Neural crest cell (in vitro differentiated cells): ENCODE measurements at places on chromosomes 3 and 15. TPM values are rescaled to one million over a fixed set of nuclear protein-coding genes. Genes with fewer than 3 reads are reported as not detected.

DNA sequence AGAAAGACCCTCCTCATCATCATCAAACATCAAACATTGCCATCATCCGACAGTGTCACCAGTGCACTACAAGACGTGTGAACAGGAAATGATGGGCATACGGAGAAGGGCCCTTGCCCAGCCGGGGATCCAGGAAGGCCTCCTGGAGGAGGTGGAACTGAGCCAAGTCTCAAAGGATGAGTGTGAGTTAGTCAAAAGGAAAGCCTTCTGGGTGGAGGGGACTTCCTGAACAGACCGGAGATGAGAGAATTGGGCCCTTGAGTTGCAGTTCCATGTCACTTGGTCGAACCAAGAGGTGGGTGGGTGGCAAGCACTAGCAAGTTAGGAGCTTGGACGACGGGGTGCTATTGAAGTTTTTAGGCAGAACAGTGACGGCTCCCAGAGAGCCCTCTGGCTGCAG lies 8.5 kb downstream of the SEMA4B start:
- no peak for DNase-seq
- H3K36me3 ChIP-seq = peaks cover 3% of the 10 kb centered on the region
- no peak overlapping the region for H3K27ac ChIP-seq
- no peak overlapping the region for H3K4me3 ChIP-seq

DNA sequence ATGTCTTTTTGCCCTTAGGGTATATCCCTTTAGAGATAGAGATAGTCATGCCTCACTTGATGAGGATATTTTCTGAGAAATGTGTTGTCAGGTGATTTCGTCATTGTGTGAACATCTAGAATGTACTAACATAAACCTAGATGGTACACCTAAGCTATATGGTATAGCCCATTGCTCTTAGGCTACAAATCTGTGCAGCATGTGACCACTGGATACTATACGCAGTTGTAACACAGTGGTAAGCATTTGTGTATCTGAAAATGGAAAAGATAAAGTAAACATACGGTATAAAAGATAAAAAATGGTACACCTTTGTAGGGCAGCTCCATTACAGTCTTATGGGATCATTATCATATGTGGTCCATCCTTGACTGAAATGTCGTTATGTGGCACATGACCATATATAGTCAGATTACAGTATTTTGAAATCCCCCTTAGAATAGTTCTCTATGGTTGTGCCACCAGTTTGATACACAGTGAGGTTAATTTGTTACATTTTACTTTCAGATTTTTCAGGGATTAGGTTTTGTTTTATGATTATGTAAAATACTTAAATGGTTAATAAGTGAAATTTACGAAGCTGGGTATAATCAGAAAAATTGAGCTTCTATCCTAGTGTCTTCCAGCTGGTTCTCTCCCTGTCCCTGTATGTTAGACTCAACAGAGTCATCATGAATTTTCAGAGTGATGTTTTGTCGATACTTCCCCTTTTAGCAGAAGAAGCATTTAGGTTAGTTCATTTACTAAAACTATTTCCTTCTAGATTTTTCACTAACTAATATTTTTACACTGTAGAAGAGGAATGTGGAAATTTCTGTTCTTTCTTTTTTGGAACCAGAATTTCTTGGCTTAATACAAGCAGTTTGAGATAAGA lies 12.8 kb downstream of the SETD5 start:
- H3K4me1 ChIP-seq = peaks cover 32% of the 10 kb centered on the region
- H3K27ac ChIP-seq = no peak overlapping the region
- H3K27me3 ChIP-seq = no peaks in the 10 kb centered on the region
- H3K4me3 ChIP-seq = no peak overlapping the region

The ADPRH gene
- 3.5 TPM in 2 replicates for total RNA-seq

- H3K27me3 ChIP-seq = no peaks in the 10 kb centered on the region
- H3K4me3 ChIP-seq = no peak overlapping the region
- no peaks in the 10 kb centered on the region for H3K36me3 ChIP-seq
- no peak overlapping the region for H3K27ac ChIP-seq
- no peak for DNase-seq
Measured at GRCh38 chr3:89692601-89693000, 585.2 kb downstream of the EPHA3 start.

- peaks cover 16% of the 10 kb centered on the region for H3K4me1 ChIP-seq
- peaks cover 13% of the 10 kb centered on the region for H3K36me3 ChIP-seq
- H3K4me3 ChIP-seq = no peak overlapping the region
Measured at GRCh38 chr3:63990733-63991132, 32.6 kb downstream of the PSMD6 start.

The KBTBD13 gene
- total RNA-seq = not detected in 2 replicates

GRCh38 chr3:113954091-113954685 lies 6.4 kb downstream of the ZDHHC23 start:
- peaks cover 6% of the 10 kb centered on the region for H3K4me1 ChIP-seq
- no peak for DNase-seq
- no peaks in the 10 kb centered on the region for H3K36me3 ChIP-seq
- no peak overlapping the region for H3K4me3 ChIP-seq

DNA sequence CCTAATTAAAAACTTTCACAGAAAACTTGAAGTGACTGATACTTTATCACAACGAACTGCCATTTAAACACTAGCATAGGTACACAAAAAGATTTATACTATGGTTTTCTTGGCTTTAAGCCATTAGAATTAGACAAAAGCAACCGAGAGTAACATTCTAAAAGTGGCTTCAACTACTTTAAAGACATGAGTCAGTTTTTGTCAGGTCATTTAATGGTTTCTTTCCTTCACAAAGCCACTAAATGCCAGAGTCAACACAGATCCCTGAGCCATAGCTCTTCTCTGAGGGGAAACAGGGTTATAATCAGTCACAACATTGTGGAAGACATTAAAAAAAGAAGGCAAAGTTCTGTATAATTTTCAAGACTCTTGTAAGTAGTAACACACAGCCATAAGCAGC lies 54.6 kb downstream of the CAPN3 start:
- H3K4me1 ChIP-seq = no peaks in the 10 kb centered on the region
- DNase-seq = no peak
- H3K27ac ChIP-seq = no peak overlapping the region
- no peak overlapping the region for H3K4me3 ChIP-seq

DNA sequence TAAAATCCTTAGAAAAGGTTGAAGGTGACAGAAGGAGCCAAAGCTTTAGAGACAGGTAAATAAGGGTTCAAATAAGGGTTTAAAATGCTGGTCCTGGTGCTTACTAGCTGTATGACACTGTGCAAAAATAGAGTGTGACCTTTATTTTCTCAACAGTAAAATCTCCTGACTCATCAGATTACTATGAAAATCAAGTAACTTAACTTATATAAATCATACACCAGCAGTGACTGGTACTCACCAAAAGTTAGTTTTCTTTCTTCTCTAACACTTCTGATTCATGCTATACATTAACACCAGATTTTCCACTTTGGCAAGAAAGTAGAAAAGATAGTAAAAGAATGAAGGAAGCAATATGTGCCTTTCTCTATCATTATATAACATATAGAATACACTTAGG lies 205.9 kb upstream of the GBE1 start:
- no peaks in the 10 kb centered on the region for H3K4me1 ChIP-seq
- DNase-seq = no peak
- no peak overlapping the region for H3K27ac ChIP-seq
- no peaks in the 10 kb centered on the region for H3K27me3 ChIP-seq

The ILDR1 gene
- not detected in 2 replicates for total RNA-seq

GRCh38 chr3:47850564-47851410 lies 47.8 kb downstream of the DHX30 start:
- peaks cover 15% of the 10 kb centered on the region for H3K27me3 ChIP-seq
- H3K4me1 ChIP-seq = peaks cover 18% of the 10 kb centered on the region
- peak overlapping the region; percentile 65 for H3K4me3 ChIP-seq
- H3K36me3 ChIP-seq = peaks cover 13% of the 10 kb centered on the region

DNA sequence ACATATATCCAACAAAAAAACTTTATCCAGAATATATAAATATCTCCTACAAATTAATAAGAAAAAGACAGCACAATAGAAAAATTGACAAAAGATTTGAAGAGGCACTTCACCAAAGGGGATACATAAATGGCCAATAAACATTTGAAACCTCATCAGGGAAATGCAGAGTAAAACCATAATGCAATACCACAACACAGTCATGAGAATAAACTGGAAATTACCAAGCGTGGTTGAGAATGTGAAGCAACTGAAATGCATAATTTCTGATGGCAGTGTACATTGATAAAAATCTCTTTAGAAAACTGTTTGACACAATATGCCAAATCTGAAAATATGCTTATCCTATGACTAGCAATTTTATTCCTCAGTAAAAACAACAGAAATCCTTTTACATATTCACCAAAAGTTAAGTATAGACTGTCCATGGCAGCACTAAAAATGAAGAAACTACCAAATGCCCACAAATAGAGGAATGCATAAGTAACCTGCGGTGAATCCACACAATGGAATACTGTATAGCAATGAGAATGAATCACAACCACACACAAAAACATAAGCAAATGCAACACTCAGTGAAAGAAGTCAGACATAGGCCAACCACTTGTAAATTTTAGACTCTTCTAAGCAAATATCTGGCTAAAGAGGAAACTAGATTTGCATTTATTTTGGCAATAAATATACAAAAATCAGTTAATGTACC lies 7.9 kb downstream of the LYZL4 start:
- H3K36me3 ChIP-seq = no peaks in the 10 kb centered on the region
- no peaks in the 10 kb centered on the region for H3K27me3 ChIP-seq
- no peak overlapping the region for H3K4me3 ChIP-seq
- H3K27ac ChIP-seq = no peak overlapping the region

The ARNT2 gene
- 57.1 and 58.3 TPM in 2 replicates for total RNA-seq

GRCh38 chr3:126349071-126349470 lies 8.1 kb downstream of the KLF15 start:
- DNase-seq = no peak
- H3K4me3 ChIP-seq = no peak overlapping the region
- no peak overlapping the region for H3K27ac ChIP-seq

DNA sequence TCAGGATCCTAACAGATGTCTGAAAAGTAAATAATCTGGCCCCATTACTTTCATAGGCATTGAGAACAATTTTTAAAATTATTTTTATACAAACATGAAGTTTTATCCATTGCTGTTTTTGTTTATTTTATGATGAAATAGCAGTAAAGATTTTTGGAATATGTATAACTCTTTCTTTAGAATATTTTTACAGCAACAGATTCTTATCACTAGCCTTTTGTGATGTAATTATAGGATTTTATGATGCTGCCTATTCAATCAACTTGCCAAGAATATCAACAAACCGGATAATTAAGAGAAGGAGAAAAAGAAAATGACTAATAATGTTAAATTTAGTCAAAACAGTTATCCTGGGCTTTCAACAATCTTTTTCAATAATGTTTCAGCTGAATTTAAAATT lies 386.3 kb downstream of the ZIC1 start:
- no peak for DNase-seq
- no peak overlapping the region for H3K4me3 ChIP-seq
- H3K27me3 ChIP-seq = no peaks in the 10 kb centered on the region
- H3K4me1 ChIP-seq = peaks cover 4% of the 10 kb centered on the region

DNA sequence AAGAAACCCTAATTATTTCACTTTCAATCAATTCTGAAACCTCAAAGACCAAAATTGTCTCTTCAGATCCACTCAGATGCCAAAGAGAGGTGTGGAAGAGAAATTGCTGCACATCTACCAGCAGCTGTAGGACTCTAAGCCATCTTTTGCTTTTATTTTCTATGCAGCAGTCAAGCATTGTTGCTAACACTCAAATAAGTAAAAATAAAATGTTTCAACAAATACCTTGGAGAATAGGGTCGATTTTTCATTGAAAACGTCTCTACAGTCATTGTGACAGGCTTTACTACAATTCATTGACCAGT lies 66.4 kb upstream of the CFAP20DC start:
- H3K4me3 ChIP-seq = no peak overlapping the region
- H3K27me3 ChIP-seq = no peaks in the 10 kb centered on the region
- no peaks in the 10 kb centered on the region for H3K4me1 ChIP-seq

The SNRK gene
- 18.2 and 21.4 TPM in 2 replicates for total RNA-seq

The NR2E3 gene
- not detected in 2 replicates for total RNA-seq

- H3K27me3 ChIP-seq = peaks cover 3% of the 10 kb centered on the region
- DNase-seq = no peak
- no peak overlapping the region for H3K27ac ChIP-seq
- no peaks in the 10 kb centered on the region for H3K36me3 ChIP-seq
- H3K4me3 ChIP-seq = no peak overlapping the region
- no peaks in the 10 kb centered on the region for H3K4me1 ChIP-seq
Measured at GRCh38 chr15:72971766-72972165, 80.5 kb upstream of the NEO1 start.

The GOLGA8N gene
- 2.2 and 2.6 TPM in 2 replicates for total RNA-seq

DNA sequence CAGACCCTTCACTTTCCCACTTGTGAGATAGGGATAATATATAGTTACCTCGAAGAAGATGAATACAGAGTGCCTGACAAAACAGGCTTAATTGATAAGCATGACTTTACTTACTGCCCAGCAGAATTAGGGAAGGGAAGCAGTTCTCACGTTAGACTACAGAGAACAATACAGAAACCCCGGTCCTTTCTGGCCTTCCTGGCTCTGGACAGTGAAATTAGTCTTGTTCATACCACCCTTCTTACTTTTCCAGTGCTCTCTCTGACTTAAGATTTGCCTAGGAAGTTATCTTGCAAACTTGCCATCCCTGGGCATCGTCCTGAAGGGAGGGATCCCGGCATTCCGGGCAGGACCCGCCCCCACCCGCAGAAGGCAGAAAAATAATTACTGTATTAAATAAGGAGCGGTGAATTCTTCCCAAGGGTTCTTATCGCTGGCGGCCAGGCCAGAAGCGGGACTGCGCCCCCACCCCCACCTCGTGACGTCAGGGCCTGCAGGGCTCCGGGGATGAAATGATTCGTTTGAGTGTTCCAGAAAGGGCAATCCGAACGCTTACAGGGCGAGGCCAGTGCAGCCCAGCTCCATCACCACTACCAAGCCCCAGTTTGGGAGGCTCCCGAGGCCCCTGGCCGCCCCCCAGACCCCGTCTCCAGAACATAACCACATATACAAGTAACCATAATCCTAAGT lies 8.4 kb downstream of the SOX2 start:
- peaks cover 18% of the 10 kb centered on the region for H3K36me3 ChIP-seq
- peak overlapping the region; percentile 78 for H3K4me3 ChIP-seq

DNA sequence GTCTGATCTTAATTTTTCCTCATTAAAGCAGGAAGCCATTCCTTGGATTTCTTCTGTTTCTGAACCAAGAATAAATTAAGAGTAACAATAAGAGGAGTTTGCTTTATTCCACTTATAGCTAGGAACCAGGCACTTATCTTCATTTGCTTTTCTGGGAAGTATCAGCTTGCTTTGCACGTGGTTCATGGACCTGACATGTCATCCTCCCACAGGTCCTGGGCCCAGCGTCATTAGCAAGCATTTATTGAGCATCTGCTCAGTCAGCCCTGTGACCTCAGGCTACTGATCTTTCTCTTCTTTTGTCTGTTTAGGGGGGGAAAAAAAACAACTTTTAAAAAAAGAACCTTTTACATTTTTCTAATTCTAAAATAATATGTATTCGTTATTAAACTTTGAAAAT lies 34.7 kb upstream of the CRTC3 start:
- H3K27me3 ChIP-seq = no peaks in the 10 kb centered on the region
- H3K27ac ChIP-seq = no peak overlapping the region
- H3K4me1 ChIP-seq = no peaks in the 10 kb centered on the region

DNA sequence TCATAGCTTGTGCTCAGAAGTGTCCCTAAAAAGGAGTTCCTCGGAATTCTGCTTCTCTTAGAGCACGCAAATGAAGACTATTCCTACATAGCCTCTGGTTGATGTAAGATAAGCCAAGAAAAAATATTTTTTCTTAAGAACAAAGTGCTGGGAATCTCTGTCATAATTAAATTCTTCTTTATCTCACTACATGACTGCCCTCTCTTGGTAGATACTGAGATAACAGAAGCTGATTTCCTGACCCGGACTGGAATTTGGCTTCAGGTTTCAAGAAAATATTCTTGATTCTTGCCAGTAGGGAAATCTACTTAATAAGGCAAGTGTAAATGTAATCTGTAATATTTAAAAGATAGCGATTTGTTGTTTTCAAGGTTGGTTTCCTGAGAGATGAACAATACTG lies 31.3 kb upstream of the SETMAR start:
- DNase-seq = peak; percentile 3
- no peaks in the 10 kb centered on the region for H3K4me1 ChIP-seq
- peaks cover 18% of the 10 kb centered on the region for H3K27me3 ChIP-seq
- no peak overlapping the region for H3K4me3 ChIP-seq
